ENCODE measurements at places on chromosomes 5 and 9.

DNA sequence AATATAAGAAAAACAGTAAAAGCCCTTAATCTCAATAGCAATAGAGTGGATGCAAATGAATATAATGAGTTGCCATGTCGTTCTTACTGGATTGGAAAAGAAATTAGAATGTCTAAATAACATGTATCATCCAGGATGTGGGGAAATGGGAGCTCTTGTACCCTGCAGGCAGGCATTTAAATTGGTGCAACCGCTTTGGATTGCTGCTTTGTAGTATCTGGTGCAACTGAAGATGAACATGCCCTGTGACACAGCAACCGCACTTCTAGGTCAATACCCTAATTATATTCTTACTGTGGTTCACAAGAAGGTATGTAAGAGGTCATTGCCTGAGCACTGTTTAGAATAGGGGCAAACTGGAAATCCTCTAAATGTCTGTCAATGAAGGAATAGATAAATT is 18.9 kb downstream of the MRPS30 start:
- DNase-seq: no peak

GRCh38 chr5:34639852-34640626 is 16.1 kb upstream of the RAI14 start:
- DNase-seq: no peak

GRCh38 chr5:124825983-124826337 is 79.5 kb upstream of the ZNF608 start:
- no peak for DNase-seq

DNA sequence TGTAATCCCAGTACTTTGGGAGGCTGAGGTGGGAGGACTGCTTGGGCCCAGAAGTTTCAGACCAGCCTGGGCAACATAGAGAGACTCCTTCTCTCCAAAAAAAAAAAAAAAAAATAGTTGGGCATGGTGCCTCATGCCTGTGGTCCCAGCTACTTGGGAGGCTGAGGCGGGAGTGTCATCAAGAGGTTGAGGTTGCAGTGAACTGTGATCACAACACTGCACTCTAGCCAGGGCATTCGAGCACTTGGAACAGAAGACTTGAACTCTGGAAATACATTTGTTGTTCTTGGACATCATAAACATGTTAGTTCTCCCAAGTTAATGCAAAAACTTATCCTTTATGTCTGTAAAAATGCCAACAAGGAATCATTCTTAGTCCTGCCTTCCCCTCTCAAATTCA is 29.6 kb downstream of the EHMT1 start:
- DNase-seq: no peak

GRCh38 chr9:85038824-85039608 is 369.5 kb downstream of the NTRK2 start:
- DNase-seq: no peak

- DNase-seq: no peak
Measured at GRCh38 chr5:137566780-137567179, 67.7 kb upstream of the SPOCK1 start.

GRCh38 chr5:133702791-133703770 is 90.7 kb upstream of the FSTL4 start:
- no peak for DNase-seq

GRCh38 chr5:55829956-55830355 is 21.2 kb upstream of the IL31RA start:
- peak; percentile 16 for DNase-seq

DNA sequence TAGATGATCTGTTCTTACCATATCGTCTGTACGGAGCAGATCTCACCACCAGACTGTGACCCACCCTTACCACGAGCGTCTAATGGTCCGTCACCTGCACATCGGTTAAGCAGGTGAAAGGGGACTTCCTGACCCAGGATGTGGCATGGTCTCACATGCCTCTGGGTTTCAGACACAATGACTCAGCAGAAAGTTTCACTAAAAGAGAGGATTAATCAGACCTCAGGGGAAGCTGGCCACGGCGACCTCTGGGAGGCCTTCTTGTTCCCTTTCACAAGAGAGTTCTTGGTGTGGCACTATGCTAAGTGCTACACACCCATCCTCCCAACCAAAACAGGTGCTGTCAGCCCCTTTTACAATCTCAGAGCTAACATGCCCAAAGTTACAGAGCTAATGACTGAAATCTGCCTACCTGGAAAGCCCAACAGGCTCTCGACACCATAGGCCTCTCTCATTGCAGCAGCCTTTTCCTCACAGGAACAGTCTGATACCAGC is 41.6 kb downstream of the ADAMTS12 start:
- DNase-seq: no peak

- peak; percentile 3 for DNase-seq
Measured at GRCh38 chr9:111663301-111663823, 2.0 kb downstream of the GNG10 start.

DNA sequence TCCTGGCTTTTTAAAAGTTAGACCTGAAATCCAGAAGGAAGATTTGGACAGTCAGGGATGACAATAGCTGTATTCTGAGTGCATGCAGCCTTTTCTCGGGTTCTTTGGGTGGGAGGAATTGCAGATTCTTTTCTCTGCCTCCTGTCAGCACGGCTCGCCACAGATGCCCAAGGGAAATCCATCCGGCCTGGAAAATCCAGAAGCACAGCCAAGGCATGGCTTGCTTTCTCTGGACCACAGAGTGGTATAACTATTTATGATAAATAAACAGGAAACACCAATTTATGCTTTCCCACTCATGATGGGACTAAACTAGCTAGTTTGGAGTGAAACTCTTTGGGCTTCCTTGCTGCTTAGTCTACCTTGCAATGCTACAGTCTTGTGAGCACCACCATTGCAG is 59.1 kb downstream of the C9orf152 start:
- DNase-seq: no peak

DNA sequence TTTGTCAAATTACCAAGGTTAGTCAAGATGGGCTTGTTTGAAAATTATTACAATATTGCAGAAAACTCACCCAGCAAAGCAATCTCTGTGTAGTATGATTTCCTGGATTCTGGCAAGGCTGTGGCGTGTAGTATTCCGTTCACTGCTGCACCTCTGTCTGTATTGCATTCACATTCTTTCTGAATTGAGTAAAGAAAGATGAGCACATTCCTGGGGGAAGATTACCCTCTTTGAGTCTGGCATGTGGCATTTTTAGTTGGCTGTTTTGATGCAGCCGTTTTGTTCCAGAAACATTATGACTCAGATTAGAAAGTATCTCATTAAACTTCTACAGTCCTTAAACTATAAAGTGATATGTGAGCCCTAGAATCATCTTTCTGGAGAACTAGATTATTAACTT is 197.7 kb downstream of the TENT4A start:
- DNase-seq: no peak

GRCh38 chr9:133558191-133559126 is 24.0 kb downstream of the ADAMTSL2 start:
- no peak for DNase-seq

- no peak for DNase-seq
Measured at GRCh38 chr5:172362755-172363154, 79.2 kb upstream of the UBTD2 start.

DNA sequence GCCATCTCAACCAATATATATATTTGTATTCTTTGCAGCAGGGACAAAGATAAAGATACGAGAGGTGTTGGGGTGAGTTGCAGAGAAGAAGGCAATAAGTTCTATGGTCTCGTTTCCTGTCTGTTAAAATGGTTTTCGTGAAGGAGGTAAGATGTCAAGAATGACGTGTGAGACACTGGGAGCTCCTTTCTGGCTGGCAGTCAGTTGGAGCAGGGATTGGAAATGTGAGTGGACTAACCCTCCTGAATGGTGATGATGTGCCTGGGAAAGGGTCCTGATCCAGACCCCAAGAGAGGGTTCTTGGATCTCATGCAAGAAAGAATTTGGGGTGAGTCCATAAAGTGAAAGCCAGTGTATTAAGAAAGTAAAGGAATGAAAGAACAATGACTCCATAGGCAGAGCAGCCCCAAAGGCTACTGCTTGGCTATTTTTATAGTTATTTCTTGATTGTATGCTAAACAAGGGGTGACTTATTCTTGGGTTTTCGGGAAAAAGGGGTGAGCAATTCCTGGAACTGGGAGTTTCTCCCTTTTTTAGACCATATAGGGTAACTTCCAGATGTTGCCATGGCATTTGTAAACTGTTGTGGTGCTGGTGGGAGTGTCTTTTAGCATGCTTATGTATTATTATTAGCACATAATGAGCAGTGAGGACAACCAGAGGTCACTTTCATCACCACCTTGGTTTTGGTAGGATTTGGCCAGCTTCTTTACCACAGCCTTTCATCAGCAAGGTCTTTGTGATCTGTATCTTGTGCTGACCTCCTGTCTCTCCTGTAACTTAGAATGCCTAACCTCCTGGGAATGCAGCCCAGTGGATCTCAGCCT is 53.7 kb downstream of the SPATA31C2 start:
- DNase-seq: no peak

DNA sequence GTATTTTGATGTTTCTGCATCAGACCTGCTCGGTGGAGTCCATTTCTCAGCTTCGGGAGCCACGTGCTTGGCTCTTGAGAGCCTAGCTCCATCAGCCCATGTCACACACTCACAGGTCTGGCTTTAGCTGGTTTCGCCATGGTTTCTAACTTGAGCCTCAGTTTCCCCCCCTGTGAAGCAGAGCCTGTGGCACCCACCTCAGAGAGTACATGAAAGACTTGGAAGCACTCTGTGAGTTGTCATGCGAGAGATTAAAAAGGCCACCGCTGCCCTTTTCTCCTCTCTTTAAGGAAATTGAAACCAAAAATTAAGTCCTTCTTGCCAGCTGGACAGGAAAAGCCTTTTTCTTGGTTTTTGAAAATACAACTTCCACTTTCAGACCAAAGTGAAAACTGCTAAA is 8.8 kb downstream of the TENT4A start:
- DNase-seq: no peak

- no peak for DNase-seq
Measured at GRCh38 chr5:127299678-127300077, 9.1 kb downstream of the MEGF10 start.

GRCh38 chr9:6549106-6549800 is 96.3 kb downstream of the GLDC start:
- DNase-seq: no peak

GRCh38 chr5:149694007-149694406 is 36.1 kb upstream of the PPARGC1B start:
- no peak for DNase-seq

DNA sequence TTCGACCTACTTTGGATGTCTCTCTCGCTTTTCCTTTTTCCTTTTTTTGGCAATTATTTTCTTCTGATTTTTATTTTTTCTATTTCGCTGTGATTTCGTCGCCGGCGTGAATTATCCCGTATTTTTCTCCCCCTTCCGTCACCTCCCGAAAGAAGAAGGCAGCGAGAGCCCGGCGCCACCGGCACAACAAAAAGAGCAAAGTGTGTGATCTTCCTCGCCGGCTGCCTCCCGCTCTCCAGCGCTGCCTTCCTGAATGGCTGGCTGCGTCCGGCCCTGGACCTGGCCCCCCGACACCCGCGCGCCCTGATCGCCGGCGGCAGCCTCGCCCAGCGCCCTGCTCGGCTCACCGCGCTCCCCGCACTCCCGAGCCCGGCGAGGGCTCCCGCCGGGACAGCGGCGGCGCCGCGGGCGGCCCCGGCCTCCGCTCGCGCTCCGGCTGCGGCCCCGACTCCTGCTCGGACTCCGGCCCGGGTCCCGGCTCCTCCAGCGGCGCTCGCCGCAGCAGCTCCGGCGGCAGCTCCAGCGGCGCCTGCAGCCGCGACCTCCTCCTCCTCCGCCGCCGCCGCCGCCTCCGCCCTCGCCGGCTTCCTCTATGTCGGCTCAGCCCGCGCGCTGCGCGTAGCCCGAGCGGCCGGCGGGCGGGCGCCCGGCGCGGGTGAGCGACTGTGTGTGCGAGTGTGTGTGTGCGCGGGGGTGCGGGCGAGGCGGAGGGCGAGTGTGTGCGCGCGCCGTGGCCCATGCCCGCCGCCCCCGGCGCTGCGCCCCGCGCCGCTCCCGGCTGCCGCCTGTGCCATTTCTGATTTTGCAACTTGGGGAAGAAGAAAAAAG is 960 bp downstream of the NR2F1 start:
- no peak for DNase-seq

GRCh38 chr9:126979461-126979860 is 64.9 kb downstream of the RALGPS1 start:
- DNase-seq: no peak

DNA sequence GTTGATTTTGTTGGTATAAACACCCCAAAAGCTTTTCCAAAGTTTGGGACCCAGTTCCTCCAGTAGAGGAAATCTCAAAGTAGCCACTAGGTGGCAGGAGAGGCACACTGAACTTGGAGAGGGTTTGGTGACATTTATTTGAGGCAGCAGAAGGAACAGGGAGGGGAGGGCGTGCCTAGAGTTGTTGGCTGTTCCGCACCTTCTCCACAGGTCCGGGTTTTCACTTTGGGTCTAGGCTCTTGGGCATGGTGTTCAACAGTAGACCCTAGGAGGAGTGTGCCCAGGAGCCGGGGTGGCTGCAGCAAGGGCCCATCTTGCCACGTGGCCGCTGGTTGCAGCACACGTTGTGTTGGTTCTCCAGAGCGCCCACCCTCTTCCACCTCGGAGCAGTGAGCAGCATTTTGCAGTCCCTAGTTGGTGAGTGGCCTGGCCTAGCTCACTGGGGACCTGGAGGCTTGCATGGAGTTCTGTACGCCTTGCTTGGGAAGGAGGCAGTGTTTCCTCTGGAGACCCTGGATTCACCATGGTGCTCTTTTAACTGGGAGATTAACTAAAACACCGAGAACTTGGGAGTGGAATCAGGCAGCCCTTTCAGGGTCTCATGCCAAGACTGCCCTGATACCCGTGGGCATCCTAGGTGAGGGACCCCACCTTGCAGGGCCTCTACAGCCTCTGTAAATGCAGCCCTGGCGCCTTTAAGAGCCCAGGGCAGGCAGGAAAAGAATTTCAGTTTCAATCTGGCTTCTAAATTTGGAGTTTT is 28.2 kb downstream of the PTPA start:
- peak; percentile 50 for DNase-seq

DNA sequence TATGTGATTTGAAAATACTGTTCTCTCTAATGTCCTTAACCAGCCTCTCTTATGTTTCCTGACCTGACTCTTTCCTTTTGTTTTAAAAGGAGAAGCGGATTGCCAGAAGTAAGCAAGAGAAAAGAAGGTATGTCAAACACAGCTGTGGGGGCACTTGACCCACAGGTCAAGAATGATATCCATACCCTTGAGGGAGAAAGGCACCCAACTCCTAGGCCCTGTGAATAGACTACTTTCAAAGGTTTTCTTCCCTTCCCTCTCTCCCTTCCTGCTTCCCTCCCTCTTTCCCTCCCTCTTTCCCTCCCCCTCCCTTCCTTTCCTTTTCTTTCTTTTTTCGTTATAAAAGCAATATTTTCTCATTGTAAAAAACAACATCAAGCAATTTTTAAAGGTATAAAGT is 306.8 kb downstream of the TRPM3 start:
- DNase-seq: no peak

DNA sequence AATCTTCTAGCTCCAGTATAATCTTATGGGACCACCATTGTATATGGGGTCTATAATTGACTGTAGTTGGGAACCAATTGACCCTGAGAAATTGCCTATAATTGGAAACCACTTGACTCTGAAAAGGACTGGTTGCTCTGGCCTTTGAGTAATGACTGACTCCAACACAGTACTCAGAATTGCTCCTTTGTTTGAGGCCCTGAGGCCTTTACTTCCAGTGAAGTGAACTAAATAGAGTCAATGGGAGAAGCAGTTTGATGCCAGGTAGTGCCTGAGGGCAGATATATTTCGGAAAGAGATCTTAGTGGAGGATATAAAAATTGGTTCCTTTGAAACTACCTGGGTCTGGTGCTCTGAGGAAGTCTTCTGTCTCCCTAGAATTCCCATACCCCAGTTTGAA is 16.0 kb upstream of the TMEM171 start:
- DNase-seq: no peak
